ENCODE measurements at places on chromosomes 12 and 14.

GRCh38 chr14:54919330-54919729 lies 16.7 kb upstream of the GCH1 start:
- no peak for DNase-seq

- DNase-seq, result no peak
These were observed 140.0 kb downstream of the DPF3 start for GRCh38 chr14:72753879-72754400.

GRCh38 chr14:67928375-67928774 lies 108.8 kb downstream of the RAD51B start:
- no peak for DNase-seq

GRCh38 chr14:20719777-20720176 lies 25.9 kb upstream of the EDDM3A start:
- peak; percentile 67 for DNase-seq

- DNase-seq, result peak; percentile 58
These were observed 107.0 kb downstream of the PTCSC3 start for GRCh38 chr14:36069535-36069900.

- DNase-seq, result no peak
These were observed 2.8 kb upstream of the BAZ2A start for GRCh38 chr12:56632701-56633467.

- DNase-seq, result no peak
These were observed 1341.3 kb downstream of the LRFN5 start for GRCh38 chr14:42947991-42948390.

Data from LoVo (cell line).